ENCODE measurements at places on chromosomes 2 and 18.

DNA sequence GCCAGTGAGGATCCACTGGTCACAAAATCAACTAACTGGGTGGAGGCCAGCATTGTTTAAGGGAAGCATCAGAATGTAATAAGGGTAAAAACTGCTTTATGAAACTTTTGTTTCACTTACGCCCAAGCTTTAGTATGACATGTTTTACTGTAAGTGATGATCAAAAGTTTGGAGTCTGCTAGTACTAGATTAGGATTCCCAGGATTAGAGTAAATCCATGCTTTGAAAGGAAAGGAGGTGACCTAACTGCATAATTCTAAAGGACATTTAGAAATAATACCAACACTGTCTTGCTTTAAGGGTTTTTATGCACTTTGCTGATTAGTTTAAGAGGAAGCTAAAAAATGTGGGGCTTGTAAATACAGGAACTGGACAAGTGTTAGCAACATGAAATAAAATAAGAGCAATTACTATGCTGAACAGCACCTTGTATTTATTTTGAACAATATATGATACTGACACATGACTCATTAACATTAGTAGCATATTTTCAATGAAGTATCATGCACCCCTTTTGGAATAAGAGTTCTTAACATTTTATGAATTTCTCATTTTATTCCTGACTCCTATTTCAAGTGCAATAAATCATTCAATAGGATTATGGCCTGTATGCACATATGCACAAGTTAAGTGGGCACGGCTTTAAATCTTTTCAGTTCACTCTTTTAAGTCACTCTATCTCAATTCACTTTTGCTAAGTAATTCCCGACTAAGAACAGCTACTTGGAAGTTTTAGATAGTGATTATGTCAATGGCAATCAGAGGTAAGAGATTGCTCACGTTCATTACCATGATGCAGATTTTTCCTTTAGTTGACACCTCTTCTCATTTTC is 62.5 kb downstream of the STK39 start:
- DNase-seq = no peak

DNA sequence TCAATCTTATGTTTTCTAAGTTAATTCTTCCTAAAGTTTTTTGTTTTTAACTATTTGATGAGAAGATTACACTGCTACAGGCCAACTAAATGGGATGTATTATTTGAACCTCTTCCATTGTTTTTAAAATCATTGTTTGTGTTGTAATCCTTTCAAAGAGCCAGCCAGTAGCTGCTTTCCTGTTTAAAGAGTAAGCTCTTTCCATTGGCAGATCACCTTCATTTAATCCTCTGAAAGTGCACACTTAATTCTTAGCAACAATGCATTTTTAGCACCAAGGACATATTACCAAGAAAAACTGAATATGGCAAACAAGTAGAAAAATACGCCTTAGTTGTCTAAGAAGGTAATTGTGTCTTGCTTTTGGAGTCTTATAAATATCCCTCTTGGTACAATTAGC is 54.0 kb downstream of the MEIS1 start:
- no peak for DNase-seq

DNA sequence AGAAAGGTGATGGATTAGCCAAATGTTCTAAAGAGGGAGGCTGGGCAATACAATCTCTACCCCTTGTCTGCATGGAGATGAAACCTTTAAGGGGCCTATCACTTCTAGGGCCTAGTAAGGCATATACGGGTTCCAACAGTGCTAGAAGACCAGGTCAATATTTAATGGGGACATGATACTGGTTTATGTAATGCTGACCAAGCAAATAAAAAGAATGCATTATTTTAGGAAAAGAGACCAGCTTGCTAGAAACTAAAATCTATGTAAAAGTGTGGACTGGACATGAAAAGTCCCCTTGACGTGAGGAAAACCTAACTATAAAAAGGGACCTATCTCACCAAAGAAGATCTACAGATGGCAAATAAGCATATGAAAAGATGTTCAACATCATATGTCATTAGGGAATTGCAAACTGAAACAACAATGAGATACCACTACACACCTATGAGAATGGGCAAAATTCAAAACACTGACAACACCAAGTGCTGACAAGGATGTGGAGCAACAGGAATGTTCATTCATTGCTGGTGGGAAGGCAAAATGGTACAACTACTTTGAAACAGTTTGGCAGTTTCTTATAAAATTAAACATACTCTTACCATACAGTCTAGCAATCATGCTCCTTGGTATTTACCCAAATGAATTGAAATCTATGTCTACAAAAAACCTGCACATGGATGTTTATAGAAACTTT is 45.9 kb upstream of the TLK1 start:
- no peak for DNase-seq

DNA sequence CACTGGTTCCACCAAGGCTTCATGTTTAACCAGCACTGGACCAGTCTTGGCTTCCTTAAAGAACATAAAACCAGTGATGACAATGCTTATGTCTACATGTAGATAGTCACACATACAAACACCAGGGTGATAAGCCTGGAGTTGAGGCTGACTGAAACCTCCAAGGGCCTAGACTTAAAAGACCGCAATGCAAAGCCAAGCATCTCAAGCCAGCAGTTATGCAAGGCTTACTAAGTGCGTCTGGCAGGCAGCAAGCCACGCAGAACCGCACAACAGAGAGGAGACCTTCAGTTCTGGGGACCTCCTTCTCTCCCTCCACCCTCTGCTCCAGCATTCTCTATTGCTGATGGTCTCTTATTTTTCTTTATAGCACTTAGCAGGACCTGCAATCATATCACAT is 63.2 kb upstream of the ACAA2 start:
- DNase-seq = no peak

GRCh38 chr2:127011796-127012195 is 95.2 kb downstream of the BIN1 start:
- no peak for DNase-seq

DNA sequence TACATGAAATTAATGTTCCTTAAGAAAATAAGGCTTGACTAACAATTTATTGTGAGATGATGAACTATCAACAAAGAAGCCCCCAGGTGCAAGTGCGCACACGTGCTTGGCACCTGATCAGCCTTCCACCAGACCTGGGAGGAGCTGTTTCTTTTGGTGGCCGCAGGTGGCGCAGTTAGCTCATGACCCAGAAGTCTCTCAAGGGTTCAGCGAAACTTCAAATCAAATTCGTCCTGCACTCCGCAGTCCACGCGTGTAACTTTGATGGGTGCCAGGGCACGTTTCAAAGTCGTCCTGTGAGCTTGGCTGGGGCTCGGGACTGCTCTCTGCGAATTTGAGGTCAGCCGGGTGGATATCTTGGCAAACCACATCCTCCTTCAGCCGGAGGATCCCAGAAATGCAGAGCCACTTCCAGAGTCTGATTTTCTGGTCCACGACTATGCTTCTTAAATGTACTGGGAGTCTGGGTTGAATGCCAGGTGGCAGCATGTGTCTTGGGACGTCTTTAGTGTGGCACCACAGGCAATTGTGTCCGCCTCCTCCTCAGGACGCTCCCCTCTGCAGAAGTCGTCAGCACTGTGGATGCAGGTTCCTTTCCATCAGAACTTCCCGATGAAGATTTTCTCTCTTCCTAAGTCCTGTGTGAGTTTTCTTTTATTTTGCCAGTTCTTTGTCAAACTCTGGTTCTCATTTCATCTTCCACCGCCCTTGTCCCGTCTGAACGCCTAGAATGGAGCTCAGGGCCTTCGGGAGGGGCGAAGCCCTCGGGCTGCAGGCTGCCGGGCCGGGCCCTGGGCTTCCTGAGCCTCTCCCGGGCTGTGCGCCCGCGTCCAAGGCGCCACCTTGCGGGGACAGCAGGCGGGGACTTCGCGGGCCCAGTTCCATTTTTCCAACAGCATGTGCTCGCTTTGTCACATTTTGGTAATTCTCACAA is 61.3 kb upstream of the RAPGEF4 start:
- no peak for DNase-seq

DNA sequence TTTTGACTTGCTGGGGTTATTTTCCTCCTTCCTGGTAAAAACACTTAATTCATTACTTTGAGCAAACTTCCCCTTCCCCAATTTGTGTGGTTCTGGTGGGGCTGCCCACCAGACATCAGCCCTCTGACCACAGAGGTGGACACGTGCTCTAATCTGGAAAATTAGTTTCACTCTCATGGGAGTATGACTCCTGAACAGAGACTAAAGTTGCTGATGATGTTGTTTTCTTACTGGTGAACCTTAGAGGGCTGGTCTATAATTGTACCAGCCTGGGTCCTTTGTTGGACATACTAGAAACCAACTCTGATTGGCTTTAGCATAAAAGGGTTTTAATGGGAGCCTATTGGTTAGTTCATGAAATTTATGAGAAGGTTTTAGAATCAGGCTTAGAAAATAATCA is 54.1 kb upstream of the ACYP2 start:
- no peak for DNase-seq

DNA sequence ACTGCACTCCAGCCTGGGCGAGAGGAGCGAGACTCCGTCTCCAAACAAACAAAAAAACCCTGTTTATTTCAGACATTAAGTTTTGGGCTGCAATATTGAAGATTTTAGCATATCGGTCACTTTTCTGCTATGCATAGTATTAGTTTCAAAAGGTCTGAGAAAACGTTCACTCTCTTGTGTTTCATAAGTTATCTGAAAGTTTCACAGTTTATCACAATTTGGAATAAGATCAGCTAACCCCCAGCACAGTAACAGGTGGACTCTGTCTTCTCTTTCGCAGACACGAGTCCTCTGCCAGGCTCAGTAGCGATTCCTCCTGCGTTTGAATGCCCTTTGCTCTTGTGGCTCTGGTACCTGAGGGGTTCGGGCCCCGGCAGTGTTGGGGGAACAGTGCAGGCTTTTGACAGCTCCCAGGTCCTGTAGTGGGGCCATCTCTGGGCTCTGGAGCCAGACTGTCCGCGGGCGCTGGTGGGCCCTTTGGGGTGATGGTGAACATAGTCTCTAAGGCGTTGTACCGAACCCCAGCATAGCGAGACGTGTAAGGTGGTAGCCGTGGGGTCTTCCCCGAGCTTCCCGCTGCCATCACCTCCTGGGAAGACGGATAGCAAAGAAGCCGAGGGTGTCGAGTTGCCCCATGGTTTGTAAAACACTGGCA is 20.4 kb downstream of the NFATC1 start:
- DNase-seq = no peak

GRCh38 chr2:227886149-227886548 is 14.7 kb downstream of the DAW1 start:
- no peak for DNase-seq

DNA sequence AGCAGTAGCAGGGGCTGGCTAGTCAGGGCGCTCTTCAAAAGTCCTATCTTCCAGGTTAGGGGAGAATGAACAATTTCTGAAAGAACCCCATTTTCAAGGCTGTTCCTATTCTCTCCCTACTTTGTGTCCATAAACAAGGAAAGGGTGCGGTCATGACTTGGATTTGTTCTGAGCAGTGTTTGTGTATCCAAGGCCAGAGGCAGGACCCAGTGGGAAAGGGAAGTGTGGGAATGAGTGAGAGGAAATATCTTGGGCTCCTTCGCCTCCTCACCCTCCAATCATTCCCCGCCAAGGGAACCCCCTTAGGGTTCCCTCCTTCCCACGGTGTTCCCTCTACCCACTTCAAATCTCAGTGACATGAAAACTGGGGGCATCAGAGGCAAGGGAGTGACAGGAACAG is 25.5 kb upstream of the SPTBN1 start:
- no peak for DNase-seq

- DNase-seq = no peak
Observed at GRCh38 chr2:44110444-44110843, 58.2 kb upstream of the PPM1B start.

GRCh38 chr2:75287624-75288316 is 88.5 kb upstream of the TACR1 start:
- DNase-seq = no peak

DNA sequence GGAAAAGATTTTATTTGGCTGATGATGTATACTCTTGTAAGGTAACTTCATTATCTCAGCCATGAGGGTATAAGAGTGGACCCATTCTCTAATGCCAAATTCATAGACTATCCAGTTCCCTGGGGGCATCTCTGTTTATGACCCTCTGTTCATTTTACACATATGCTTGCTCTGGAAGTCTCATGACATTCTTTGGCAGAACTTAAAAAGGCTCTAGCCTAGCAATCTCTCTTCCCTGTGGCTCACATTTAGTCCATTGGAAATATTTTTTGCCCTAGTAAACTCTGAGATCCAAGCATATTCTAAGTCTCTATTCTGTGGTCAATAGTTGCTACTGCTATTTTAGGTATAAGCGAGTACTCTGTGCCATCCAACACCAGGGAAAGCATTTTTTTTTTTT is 1201.8 kb upstream of the ZEB2 start:
- DNase-seq = no peak

- no peak for DNase-seq
Observed at GRCh38 chr2:137229834-137230233, 464.5 kb downstream of the THSD7B start.

GRCh38 chr2:42865884-42866881 is 73.8 kb upstream of the HAAO start:
- no peak for DNase-seq

- DNase-seq = no peak
Observed at GRCh38 chr2:163640542-163641193, 95.1 kb downstream of the FIGN start.

GRCh38 chr2:128535953-128536352 is 217.3 kb upstream of the HS6ST1 start:
- DNase-seq = no peak

- no peak for DNase-seq
Observed at GRCh38 chr2:226862623-226863022, 26.8 kb downstream of the RHBDD1 start.

- no peak for DNase-seq
Observed at GRCh38 chr2:46461709-46462171, 17.6 kb upstream of the TMEM247 start.

GRCh38 chr2:173684896-173685459 is 280.2 kb downstream of the SP3 start:
- no peak for DNase-seq

- DNase-seq = no peak
Observed at GRCh38 chr2:145750612-145751011, 1230.7 kb upstream of the ZEB2 start.

DNA sequence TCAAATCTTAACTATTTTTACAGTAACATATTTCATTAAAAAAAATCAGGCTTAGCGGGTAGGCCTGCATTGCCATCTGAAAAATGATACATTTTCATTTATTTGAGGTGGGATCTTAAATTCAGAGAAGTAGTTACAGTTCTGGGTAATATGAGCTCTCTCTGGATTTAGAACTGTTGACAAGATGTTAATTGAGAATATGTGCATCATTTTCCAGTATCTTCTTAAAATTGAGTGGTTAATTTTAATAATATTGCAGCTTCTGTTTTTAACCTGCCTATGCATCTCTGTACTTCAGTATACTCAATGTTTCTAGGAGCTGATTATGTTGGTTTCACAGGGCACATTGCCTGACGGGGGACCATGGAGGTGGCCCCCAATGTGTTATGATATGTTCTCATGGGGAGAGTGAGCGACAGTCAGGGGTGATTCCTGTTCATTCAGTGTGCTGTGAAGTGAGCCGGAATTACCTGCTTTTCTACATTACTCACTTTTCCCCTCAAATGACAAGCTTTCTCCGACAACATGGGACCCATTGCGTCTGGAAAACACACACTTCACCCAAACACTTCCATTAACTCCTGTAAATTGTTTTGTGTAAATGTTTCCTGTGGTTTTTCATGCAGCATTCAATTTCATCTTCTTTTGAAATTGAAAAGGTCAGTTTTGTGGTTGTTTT is 406.2 kb downstream of the MTX2 start:
- DNase-seq = no peak

GRCh38 chr18:27185025-27185763 is at the start of gene CHST9:
TSS of gene CHST9 (minus strand) at chr18:27185308. CDS start at chr18:27142809, 42,499 bp downstream.
- DNase-seq = no peak

Measured in stimulated activated naive CD4-positive, alpha-beta T cell treated with Interleukin-2 at 50 U/mL for 16 hours (primary cell).